ENCODE measurements at places on chromosomes 13 and 19.

- DNase-seq, result no peak
Measured at GRCh38 chr13:102901056-102901455, 55.2 kb downstream of the ERCC5 start.

- no peak for DNase-seq
Measured at GRCh38 chr13:72062566-72062965, 195.6 kb upstream of the DACH1 start.

DNA sequence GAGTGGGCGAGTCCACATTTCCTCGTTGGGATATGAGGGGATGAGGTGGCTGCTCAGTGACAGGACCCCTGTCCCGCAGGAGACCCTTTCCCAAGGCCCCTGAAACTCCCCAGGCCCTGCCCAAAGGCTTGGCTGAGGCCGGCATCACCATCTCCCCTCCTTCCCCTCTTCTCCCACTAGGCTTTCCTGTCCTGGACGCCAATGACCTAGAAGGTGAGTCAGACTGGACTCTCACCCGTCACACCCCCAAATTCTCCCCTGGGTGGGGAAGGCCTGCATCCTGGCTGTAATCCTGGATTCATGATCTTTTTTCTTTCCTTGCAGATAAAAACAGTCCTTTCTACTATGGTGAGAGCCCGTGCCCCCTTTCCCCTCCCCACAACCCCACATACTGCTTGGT, 5.3 kb downstream of the FXYD3 start:
- no peak for DNase-seq

GRCh38 chr13:40968416-40969000, 50.6 kb downstream of the ELF1 start:
- no peak for DNase-seq

DNA sequence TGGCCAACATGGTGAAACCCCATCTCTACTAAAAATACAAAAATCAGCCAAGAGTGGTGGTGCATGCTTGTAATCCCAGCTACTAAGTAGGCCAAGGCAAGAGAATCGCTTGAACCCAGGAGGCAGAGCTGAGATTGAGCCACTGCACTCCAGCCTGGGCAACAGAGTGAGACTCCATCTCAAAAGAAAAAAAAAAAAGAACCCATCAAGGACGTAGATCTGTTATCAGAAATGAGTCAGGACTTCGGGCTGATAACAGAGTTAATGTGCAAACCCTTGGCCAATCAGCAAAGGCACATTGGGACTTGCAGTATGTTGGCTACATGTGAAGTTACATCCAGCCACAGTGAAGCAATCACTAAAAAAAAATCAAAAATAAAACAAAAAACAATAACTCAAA, 4.8 kb upstream of the LGALS7B start:
- no peak for DNase-seq

DNA sequence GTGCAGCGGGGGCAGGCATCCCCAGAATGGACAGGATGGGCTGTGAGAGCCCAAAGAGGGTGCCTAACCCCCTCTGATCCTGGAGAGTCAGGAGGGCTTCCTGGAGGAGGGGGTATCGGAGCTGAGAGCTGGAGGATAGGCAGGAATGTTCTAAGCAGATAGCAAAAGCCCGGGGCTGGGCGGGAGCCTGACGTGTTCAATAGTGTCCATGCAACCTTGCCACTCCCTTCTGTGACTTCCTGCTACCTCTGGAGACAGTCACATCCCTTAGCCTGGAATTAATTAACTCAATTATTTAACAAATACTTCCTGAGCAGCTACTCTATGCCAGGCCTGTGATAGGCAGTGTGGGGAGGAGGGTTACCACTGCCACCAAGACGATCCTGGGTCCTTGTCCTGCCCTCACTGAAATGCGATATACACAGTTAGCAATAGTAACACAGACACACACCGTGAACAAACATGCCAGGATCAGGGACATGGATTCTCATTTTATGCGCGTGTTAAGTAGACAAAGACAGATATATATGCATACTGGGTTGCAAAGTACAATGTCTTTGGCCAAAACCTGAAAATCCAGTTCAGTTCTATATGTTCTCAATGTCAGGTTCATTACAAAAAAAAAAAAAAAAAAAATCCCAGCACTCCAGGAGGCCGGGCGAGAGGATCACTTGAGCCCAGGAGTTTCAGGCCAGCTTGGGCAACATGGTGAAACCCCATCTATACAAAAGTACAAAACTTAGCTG, 10.7 kb downstream of the AP2S1 start:
- DNase-seq, result no peak

GRCh38 chr13:113526466-113527220, 36.1 kb upstream of the DCUN1D2 start:
- no peak for DNase-seq

GRCh38 chr13:110248449-110249143, 58.4 kb downstream of the COL4A1 start:
- no peak for DNase-seq

DNA sequence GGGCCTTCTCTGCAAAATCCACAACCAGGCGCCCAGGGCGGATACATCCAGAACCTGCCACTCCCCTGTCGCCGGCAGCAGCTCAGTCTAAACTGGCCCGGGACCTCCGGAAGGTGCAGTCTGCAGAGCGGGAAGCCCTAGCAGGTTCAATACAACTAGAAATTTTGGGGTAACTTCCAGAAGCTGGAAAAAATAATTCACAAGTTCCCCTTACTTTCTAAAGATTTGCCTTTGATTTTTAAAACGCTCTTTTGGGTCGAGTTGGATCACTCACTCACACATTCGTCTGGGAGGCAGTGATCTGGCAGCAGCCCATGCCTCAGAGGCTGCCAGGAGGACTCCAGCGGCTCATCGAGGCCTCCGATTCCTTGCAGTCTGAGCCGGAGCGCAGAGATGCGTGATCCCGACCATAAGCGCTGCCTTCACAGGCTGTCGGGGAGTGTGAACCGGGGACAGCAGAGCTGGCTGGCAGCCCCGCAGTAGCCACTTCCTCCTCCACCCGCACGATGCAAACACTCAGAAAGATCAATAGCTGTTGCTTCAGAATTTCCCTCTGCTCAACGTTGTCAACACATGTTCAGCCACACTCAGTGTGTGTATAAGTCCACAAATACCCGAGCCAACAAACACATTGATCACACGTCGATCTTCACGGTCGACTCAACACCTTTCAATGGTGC, 35.6 kb upstream of the ZNF507 start:
- no peak for DNase-seq

DNA sequence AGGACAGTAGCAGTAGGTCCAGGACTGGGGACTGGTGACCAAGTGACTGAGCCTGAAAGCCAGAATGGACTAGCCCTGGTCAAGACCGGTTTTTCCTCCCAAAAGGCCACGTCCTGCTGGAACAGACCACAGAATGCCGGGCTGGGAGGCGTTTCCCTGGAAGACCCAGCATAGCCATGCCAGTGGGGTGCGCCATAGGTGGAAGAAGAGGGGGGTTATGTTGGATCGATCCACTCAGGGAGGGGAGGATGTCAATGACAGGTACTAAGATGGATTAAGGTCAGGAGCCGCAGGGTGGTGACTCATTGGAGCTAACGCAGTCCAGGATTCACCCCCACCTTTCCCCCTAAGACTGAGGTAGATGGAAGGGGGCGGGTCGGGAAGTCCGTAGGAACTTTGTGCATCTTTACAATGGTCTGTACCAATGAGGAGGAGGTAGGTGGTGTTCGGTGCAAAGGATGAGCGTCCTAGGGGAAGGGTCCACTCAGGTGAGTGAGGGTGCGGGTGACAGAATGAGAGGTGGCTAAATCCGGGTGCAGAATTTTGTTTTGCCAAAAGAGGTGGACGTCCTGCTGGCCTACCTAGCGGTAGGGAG, 21.0 kb downstream of the VASP start:
- no peak for DNase-seq

GRCh38 chr19:6091771-6092291, 18.5 kb downstream of the RFX2 start:
- DNase-seq, result no peak

DNA sequence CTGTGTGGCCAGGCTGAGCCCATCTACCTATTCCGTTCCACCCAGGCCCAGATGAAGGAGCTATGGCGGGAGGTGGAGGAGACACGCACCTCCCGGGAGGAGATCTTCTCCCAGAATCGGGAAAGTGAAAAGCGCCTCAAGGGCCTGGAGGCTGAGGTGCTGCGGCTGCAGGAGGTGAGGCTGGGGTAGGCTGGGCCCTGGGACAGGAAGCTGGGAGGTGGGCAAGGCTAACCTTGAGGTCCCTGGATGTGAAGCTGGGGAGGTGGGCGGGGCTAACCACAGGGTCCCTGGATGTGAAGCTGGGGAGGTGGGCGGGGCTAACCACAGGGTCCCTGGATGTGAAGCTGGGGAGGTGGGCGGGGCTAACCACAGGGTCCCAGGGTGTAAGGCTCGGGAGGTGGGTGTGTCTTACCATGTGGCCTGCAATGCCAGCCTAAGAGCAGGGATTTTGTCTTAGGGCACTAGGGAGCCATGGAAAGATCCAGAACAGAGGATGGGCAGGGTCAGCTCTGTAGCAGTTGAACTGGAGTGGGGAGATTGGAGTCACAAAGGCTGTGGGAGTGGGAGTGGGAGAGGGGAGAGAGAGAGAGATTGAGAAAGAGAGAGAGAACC, 36.9 kb downstream of the KCNC3 start:
- DNase-seq, result no peak

GRCh38 chr13:99663185-99663825, 162.0 kb downstream of the TM9SF2 start:
- DNase-seq, result no peak

DNA sequence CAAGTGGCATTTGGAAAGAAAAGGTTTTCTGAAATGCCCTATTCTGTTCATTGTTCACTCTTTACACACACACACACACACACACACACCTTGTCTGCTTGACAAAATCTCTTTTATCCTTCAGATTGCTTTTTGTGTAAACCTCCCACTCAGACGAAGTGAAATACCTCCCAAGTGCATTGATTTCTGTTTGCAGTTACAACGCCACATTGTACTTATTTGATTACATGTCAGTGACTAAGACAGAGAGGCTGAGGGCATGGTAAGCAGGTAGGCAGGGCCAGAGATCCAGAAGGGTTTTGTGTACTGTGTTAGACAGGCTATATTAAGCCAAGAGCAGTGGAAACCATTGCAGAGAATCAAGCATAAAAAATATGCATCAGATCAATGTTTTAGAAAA, 561.8 kb downstream of the GPC6 start:
- no peak for DNase-seq

DNA sequence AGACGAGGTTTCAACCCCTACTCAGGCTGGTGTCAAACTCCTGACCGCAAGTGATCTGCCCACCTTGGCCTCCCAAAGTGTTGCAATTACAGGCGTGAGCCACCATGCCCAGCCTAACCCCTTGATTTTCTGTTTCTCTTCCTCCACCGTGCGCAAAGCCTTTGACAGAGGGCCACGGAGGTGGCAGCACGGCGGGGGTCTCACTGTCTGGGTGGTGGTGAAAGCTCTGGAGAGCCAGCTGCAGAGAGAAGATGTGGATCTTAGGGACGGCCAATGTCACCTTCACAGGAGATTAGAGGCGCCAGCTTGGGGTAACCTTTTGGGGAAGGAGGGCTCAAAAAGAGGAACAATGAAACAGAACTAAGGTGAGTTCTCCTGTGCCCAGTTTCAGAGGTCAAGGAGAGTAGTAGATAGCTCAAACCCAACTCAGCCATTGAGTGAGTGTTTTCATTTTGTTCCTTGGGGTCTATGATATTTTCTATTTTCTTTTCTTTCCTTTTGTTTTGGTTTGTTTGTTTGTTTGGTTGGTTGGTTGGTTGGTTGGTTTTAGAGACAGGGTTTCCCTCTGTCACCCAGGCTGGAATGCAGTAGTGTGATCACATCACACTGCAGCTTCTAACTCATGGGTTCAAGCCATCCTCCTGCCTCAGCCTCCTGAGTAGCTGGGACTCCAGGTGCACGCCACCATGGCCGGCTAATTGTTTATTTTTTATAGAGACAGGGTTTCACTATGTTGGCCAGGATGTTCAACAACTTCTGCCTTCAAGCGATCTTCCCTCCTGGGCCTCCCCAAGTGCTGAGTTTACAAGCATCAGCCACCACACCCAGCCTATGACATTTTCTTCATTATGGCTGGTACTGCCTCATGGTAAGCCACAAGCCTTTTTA, 37.7 kb downstream of the GPR42 start:
- no peak for DNase-seq

DNA sequence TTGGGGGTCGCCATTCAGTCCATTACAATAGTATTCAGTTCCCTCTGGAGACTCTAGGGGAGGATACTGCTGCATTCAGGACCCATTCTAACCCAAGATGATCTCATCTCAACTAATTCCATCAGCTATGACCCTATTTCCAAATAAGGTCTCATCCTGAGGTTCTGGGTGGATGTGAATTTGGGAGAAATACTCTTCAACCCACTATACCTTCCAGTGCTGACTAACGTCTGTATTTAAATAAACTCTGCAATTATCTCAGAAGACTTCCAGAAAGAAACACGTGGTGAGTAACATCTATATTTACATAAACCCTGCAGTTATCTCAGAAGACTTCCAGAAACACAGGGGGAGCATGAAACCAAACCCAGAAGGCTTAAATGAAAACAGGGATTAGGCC, 1300.7 kb downstream of the PCDH9 start:
- DNase-seq, result no peak

DNA sequence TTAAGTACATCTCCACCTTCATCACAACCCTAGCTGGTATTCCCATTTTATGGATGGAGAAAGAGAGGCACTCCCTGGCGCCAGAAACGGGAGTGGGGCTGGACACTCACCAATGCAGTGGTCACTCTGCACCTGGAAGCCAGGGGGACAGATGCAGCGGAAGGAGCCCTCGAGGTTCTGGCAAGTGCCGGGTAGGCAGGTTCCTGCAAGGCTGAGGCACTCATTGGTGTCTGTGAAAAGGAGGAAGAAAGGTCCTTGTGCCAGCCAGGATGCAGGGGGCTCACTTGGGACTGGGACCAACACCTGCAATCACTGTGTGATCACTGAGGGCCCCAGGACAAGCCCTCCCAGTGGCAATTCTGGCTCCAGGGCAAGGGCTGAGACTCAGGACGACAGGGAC, 41.8 kb downstream of the CCL25 start:
- DNase-seq, result no peak

- DNase-seq, result no peak
Measured at GRCh38 chr13:52452470-52452869, 2.0 kb upstream of the VPS36 start.

DNA sequence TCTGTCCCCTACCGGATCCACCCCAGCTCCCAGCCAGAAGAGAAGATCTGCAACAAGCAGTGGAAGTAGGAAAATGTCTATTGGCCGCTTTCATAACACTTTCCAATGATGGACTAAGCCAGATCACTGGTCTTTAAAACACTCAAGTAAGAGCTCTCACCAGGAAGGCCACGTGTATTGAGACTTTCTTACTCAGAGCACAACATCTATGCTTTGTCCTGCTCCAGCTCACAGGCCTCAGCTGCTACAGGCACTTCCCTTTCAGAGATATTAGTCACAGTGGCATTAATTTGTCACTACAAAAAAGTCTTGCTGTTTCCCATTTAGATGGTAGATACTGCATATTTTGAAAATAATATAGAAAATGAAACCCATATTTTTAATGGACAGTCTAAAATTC, 164.2 kb downstream of the ABCC4 start:
- no peak for DNase-seq

GRCh38 chr19:8938576-8938975, 71.6 kb downstream of the MUC16 start:
- DNase-seq, result no peak
